ENCODE measurements at places on chromosomes 1 and 21.
A peak's percentile ranks its signal among the peaks of the same experiment; 100 is the strongest.

DNA sequence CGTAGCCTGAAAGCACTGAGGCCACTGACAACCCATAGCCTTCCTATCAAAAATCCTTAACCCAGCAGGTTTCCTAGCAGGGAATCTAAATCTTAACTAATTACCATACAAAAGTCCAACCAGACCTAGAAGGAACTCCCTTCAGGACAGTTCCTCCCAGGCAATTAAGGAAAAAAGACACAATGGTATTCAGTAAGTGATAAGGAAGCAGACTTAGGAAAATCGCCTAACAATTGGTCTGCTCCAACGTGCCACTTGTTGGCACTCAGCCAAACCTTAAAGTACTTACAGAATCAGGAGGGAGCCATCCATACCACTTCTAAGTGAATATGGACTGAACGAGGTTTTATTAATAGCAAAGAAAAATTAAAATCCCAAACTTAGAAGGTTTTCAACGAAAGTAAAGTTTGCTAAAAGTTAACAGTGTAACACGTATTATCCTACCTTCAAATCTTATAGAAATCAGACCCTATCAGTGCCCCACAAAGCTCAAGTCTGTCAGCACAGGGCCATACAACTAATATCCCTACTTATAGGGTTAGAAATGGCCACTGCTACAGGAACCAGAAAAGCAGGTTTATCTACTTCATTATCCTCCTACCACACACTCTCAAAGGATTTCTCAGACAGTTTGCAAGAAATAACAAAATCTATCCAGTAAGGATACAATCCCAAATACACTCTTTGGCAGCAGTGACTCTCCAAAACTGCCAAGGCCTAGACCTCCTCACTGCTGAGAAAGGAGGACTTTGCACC is 29.0 kb downstream of the SPATA6 start:
- DNase-seq: no peak

DNA sequence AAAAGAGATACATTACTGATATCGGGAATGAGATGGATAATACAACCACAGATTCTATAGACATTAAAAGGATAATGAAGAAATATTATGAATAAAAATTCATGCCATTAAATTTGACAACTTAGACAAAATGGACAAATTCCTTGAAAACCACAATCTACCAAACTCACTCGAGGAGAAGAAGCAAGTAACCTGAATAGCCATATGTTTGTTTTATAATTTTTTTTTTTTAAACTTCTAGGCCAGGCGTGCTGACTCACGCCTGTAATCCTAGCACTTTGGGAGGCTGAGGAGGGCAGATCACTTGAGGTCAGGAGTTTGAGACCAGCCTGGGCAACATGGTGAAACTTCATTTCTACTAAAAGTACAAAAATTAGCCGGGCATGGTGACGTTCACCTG is 327.9 kb downstream of the VAV3 start:
- no peak for DNase-seq

DNA sequence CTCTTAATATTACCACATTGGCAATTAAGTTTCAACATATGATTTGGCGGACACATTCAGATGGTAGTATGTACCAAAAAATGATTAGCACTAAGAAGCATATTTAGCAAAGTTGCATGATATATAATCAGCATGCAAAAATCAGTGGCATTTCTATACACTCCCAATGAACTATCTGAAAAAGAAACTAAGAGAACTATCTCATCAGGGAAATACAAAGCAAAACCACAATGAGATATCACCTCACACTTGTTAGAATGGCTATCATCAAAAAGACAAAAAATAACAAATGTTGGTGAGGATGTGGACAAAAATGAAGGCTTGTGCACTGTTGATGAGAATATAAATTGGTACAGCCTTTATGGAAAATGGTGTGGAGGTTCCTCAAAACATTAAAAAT is 31.4 kb upstream of the DENND1B start:
- no peak for DNase-seq

GRCh38 chr1:212622906-212623305 is 14.3 kb downstream of the ATF3 start:
- no peak for DNase-seq

GRCh38 chr1:18448889-18449288 is 31.8 kb upstream of the KLHDC7A start:
- DNase-seq: no peak

GRCh38 chr1:4653328-4653660 is 1.1 kb upstream of the AJAP1 start:
- no peak for DNase-seq

GRCh38 chr1:10973552-10973951 is 38.9 kb upstream of the TARDBP start:
- DNase-seq: no peak

DNA sequence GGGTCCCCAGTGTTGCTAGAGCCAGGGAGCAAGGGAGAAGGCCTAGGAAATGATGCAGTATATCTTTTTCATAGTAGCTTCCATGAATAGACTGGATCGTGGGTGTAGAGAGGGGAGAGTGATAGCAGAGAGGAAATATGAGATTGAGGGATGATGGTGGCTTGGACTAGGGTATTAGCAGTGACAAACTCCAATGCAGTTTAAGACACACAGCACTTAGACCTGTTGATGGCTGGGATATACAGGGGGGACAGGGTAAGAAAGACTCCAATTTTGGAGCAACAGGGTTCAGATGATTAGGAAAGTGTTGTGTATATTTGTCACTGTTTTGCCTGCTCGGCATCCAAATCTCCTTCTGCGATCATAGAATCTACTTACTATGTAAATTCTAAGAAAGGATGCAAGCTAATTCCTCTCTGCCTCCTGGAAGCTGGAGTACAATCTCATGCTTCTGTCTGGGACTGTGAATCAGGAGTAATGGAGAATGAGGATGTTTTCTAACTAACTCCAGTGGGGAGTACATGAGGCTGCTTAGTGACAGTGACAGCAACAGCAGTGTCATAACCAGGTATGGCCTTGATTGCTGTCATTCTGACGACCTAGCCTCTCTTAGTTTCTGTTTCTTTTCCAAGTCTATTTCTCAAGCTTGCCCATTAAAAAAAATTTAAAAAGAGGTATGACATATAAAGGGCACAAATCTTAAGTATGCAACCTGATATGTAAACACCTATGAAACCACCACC is 47.5 kb downstream of the SYDE2 start:
- DNase-seq: no peak

DNA sequence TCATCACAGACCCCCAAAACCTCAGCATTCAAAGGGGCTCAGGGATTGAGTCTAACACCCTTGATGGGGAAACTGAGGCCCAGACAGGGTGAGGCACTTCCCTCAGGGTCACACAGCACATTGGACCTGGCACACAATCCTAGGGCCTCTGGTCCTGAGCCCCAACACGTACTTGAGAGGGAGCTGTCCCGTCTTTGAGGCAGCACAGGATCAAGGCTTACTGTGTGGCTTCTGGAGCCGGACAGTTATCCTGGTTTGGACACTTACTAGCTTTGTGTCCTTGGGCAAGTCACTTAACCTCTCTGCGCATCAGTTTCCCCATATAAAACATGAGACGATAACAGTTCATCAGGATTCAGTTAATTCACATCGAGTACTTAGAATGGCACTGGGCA is 26.5 kb downstream of the RUNX3 start:
- no peak for DNase-seq

DNA sequence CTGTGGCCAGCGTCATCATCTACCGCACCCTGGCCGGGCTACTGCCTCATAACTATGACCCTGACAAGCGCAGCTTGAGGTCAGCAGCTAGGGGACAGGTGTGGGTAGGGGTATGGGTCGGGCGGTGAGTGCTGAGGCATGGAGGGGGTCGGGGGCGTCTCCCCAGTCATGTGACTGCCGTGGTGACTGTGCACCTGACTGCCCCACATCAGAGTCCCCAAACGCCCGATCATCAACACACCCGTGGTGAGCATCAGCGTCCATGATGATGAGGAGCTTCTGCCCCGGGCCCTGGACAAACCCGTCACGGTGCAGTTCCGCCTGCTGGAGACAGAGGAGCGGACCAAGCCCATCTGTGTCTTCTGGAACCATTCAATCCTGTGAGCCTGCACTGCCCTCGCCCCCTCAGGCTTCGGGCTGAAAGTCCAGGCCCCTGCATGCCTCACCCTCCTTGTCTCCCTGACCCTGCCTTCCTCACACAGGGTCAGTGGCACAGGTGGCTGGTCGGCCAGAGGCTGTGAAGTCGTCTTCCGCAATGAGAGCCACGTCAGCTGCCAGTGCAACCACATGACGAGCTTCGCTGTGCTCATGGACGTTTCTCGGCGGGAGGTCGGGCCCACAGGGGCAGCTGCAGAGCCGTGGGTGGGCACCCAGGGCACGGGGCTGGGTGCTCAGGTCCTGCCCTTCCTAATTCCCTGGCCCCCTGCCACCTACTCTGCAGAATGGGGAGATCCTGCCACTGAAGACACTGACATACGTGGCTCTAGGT is 13.5 kb downstream of the PSRC1 start:
- DNase-seq: no peak

GRCh38 chr1:86757272-86757984 is 53.1 kb downstream of the SH3GLB1 start:
- no peak for DNase-seq

- no peak for DNase-seq
Measured at GRCh38 chr21:45577801-45578175, 35.5 kb upstream of the SLC19A1 start.

DNA sequence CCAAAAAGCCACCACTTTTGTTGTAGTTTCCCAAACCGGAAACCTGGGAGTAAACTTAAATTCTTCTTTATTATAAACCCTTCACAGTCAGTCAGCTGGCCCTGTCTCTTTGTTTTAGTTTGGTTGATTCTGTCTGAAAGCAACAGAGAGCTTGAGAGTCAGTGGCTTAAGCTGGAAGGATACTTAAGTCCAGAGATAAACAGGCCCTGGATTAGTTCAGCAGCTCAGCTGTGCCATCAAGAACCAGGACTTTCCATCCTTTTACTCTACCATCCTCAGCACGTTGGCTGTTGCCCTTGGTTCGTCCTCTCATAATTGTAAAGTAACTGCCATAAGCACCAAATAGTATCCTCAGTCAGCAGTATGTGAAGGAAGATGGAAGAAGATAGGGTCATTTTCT is 4.5 kb downstream of the DESI2 start:
- DNase-seq: no peak

- DNase-seq: no peak
Measured at GRCh38 chr1:198878566-198878965, 239.7 kb downstream of the PTPRC start.

- DNase-seq: no peak
Measured at GRCh38 chr1:182213163-182213562, 151.7 kb upstream of the ZNF648 start.

- DNase-seq: no peak
Measured at GRCh38 chr1:57072401-57073110, 106.7 kb upstream of the C8B start.

GRCh38 chr1:36099681-36100341 is 11.1 kb downstream of the ADPRS start:
- DNase-seq: peak; percentile 62

DNA sequence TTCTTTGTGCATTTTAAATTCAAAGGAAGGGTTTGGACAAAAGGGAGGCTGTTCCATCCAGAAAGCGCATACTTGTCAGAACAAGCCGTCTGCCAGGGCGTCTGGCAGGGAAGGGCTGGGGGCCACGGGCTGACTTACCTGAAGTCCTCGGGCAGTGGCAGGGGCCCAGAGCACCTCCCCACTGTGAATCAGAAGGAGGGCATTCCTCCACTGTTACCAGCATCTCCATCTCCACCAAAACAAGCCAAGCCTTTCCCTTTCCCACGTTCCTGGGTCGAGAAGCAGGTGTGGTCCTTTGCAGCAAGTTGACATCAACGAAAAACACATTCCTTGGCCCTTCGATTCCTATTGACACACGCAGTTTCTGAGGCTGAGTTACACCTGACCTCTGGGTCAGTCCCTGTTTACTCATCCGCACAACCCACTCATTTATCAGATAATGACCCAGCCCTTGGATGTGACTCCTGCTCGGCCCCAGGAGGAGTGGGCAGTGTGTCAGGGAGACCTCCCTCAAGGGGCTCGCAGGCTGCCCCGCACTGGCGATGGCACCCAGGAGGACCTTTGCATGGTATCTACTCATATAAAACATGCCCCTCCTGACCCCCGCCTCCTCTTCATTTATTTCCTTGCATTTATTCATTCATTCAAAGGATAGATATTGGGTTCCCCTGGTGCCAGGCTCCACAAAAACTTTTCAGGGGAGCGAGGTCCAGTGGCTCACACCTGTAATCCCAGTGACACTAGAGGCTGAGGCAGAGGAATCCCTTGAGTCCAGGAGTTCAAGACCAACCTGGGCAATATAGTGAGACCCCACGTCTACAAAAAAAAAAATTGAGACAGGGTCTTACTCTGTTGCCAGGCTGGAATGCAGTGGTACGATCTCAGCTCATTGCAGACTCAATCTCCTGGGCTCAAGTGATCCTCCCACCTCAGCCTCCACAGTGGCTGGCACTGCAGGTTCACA is 60.2 kb downstream of the TOMM20 start:
- DNase-seq: no peak

DNA sequence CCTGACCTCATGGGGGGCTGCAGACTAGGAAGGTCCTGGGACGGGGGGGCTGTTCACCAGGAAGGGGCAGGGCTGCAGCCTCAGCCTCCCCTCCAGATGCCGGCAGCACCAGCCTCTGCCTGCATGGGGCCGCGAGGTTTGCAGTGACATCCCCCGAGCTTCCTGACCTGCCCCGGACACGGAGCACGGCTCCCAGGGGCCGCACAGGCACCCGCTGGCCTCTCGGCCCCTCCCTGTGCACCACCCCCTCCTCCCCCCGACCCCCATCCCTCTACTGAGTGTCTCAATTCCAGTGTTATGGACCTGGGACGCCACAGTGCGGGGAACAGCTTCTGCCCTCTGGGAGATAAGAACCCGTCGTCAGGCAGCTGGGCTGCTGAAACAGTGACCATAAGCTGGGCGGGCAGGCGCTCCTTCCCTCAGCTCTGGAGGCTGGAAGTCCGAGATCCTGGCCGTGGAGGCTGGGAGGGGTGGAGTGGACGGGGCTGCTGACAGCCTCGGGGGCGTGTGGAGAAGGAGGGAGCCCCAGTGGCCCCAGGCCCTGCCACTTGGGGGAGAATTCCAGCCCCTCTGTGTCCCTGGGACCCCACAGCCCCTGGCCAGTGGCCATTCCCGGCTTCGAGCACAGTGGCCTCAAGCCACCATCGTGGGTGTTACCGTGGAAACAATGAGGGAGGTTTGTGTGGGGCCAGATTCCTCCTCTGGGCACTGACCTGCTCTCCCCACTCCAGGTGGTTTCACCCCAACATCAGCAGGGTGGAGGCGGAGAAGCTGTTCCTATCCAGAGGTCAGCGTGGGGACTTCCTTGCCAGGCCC is 11.6 kb downstream of the RNF223 start:
- no peak for DNase-seq

- no peak for DNase-seq
Measured at GRCh38 chr21:32457962-32458361, 45.5 kb downstream of the EVA1C start.

All from stimulated activated CD8-positive, alpha-beta memory T cell treated with anti-CD3 and anti-CD28 coated beads, Interleukin-4, amount 100 ng/mL, for 24 hours (primary cell).